ENCODE measurements at places on chromosomes 3 and 15.

- DNase-seq: no peak
Measured at GRCh38 chr3:106962993-106963392, 414.2 kb upstream of the CCDC54 start.

GRCh38 chr3:12356175-12356574 is 67.3 kb downstream of the PPARG start:
- no peak for DNase-seq

DNA sequence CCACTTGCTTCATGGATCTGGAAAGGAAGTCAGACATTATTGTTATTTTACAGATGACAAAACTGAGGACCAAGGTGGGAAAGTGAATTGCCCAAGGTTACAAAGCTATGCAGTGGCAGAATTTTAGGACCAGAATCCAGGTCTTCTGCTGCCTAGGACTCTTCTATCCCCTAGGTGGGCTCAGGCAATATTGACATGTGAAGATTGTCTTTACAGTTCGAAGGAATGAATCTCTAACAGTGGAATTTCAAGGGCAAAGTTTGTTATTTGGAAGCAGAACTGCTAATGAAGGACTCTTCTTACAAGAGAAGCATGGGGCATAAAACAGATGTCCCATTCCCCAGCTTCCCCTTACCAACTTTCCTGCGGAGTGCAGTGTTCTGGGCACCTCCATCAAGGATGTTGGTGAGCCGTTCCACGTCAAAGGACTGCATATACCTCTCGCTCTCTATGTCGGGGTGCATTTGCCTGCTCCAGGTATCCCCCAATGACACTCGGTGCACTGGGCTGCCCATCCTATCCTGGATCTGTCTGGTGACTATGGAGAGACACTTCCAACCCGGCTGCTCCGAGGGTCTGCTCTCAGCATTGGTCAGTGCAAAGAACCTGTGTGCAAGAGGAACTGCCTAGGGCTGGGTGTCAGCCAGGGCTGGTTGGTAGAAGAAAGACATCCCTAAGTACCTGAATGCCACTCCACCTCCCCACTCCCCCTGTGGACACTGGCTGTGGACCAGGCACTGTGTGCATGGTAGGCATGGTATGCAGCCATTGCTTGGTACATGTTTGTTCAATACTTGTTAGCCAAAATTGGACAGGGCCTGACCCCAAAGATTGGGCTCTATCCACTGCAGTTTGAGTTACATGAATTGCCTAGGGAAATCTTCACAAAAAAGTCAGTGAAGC is 2.1 kb downstream of the ACOX2 start:
- no peak for DNase-seq

- no peak for DNase-seq
Measured at GRCh38 chr3:67311440-67311839, 313.3 kb downstream of the KBTBD8 start.

DNA sequence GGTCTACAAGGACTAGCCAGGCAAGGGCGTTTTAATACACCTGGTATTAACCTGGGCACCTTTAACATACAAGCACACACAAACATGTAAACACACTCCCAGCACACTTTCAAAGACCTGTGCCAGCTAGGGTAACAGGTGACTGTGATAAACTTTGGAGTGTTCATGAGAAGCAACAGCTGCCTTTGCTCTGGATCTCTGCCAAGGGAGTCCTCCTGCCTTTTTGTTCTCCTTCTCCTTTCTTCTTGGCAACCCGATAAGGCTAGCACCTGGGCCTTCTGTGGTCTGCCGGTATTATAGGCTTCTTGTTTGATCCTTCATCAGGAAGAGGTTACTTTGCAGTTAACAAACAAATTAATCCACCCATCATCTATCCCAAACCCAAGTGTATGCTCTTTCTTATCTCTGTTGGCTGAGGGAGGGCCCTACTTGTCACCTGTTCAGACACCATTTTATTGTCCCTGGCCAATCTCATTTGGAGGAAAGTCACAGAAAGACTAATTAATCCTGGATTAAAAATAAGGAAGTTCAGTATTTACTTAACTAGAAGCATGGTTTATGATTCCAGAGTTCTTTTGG is at the start of gene RETNLB:
TSS of gene RETNLB (minus strand) at position 7 of the 579 bp plus-strand sequence. CDS start 225 bp downstream, outside the sequence.
- DNase-seq: peak; percentile 94

- no peak for DNase-seq
Measured at GRCh38 chr3:66931291-66931690, 66.8 kb upstream of the KBTBD8 start.

DNA sequence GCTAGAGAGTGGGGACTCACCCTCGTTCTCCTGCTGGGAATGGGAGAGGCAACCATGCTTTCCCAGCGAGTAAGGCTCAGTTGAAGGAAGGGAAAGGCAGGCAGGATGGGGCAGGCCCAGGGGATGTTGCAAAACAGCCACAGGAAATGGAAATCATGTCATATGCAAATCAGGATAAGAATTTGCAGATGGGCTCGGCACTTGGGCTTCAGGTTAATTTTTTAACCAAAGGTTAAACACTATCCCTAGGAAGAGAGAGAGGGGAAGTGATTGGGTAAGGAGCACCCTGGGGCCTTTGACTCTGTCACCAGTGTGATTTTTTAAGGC is 14.6 kb upstream of the PLA2G4E start:
- DNase-seq: no peak

DNA sequence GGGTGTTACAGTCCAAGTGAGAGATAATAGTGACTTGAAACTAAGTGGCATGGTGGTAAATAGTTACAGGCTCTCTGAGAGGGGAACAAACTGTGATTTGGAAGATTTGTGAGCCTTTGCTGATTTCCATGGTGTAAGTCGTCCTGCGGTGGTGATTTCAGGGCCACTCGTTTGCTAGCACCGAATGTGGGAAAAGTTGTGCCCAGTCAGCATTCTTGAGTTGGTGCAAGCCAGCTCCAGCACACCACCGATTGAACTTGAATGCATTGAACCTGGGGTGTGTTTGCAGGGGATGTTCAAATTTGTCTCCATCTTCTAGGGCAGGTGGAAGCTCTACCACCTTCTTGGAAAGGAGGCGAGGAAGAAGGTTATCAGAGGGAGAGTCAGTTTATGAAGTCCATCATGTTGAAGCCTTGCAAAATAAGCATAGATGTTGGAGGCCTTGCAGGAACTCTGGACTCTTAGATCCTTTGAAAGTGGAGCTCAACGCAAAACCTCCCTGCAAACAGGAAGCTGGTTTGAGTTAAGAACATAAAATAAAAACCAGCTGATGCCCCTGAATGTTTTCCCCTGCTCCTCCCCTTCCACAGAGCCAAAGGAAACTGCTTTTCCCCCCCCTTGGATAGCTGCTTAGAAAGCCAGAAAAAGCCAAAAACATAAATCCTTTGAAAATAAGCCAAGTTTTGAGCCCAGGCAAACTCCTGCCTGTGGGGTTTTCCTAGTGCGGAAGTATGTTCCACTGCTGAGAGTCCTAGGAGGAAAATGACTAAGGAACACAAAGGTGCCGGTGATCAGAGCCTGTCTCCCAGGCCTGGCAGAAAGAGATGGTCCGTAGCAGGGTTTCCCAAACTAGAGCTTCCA is 21.9 kb downstream of the MAPKBP1 start:
- DNase-seq: no peak

GRCh38 chr15:31372635-31373091 is 46.0 kb downstream of the KLF13 start:
- no peak for DNase-seq

Data from NCI-H1436 (cell line).